Cardiac septum (tissue), 1 donor: ENCODE measurements at places on chromosomes 12 and 14. TPM values are rescaled to one million over a fixed set of nuclear protein-coding genes. Genes with fewer than 3 reads are reported as not detected.

The GLIPR1L2 gene
- 2.7 TPM for total RNA-seq

The ATL1 gene
- total RNA-seq: 1.5 TPM

The ACSM4 gene
- total RNA-seq: not detected

The IL22 gene
- not detected for total RNA-seq

The NANOG gene
- not detected for total RNA-seq

The CPSF2 gene
- 41.1 TPM for total RNA-seq

The SLC35E3 gene
- total RNA-seq: 6.2 TPM

The TEX52 gene
- not detected for total RNA-seq

The BEGAIN gene
- total RNA-seq: 1.2 TPM

The DHH gene
- 1.6 TPM for total RNA-seq

The KRT2 gene
- not detected for total RNA-seq

The MYO1H gene
- not detected for total RNA-seq

The CIDEB gene
- 2.4 TPM for total RNA-seq
